EL (cell line): ENCODE measurements at places on chromosomes 2 and 18.

DNA sequence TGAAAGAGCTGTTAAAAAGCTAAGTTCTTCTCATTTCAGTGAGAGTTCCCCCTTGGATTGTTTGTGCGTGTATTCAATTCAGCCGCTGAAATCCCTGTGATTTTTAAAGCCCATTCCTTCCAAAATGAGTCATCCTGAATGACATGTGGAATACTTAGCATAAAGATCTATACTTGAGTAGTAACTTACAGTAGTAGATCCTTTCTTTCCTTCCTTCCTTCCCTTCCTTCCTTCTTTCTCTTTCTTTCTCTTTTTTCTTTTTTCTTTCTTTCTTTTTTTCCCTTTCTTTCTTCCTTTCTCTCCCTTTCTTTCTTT, 18.2 kb upstream of the SOX11 start:
- DNase-seq: no peak

DNA sequence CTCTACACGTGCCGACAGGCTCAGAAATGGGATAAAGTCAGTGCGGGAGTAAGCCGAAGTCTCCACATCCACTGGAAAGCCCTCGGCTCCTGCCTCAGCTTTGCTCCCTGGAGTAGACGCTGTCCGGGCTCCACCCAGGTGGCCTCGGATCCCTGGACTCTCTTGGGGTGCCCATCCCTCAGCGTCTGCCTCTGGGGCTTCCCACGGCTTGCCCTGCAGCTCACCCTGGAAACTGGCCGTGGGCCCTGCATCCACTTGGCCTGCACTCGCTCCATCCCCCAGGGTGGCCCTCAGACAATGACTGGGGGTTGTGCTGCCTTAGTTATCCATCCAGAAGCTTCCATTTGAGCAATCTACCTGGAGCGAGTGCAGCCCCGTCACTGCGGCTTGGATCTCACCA, 36.2 kb upstream of the TAF1B start:
- DNase-seq: no peak

GRCh38 chr2:62691186-62691585, 14.3 kb upstream of the EHBP1 start:
- no peak for DNase-seq

- DNase-seq: no peak
Observed at GRCh38 chr2:144988591-144988990, 468.7 kb upstream of the ZEB2 start.

DNA sequence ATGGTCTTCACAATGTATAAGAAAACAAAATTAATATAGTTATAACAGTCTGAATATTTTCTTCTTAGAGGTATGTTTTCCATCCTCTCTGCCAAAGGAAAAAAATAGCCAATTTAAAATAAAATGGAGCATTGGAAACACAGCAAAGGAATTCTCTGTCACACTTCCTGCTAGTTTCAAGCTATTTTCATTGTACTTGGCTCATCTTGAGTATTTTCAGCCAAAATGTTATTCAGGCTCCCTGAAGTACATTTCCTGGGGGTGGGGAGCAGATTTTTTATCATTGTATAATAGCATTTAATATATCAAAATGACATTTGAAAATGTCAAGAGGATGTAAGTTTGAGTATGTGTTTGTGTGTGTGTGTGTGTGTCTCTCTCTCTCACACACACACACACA, 463.6 kb upstream of the REG3G start:
- DNase-seq: no peak

DNA sequence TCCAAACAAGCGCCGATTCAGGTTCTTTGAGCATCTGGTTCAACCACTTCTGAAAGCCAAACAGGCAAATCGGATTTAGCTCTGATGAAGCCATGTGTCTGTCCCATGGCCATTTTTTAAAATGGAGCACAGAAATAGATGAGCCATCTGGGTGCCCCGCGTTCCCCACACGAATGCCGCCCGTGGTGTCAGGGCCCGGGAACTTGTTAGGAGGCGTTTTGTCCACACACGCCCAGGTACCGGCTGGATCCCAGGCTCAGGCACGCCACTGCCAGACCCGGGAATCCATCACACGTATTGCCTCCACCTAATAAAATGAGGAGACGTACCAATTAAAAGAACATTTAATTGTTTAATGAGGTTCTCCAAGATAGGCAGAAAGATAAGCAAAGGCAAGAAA, 374.4 kb upstream of the SALL3 start:
- no peak for DNase-seq
